Right renal pelvis (tissue), 4 donors: ENCODE measurements at places on chromosomes 1 and 21. TPM values are rescaled to one million over a fixed set of nuclear protein-coding genes. Genes with fewer than 3 reads are reported as not detected.

The SHISAL2A gene
- polyA plus RNA-seq = 1.2 TPM

The KRTAP12-2 gene
- not detected for polyA plus RNA-seq

GRCh38 chr1:154348429-154349076 is 23.2 kb downstream of the ATP8B2 start:
- DNase-seq = no peak

DNA sequence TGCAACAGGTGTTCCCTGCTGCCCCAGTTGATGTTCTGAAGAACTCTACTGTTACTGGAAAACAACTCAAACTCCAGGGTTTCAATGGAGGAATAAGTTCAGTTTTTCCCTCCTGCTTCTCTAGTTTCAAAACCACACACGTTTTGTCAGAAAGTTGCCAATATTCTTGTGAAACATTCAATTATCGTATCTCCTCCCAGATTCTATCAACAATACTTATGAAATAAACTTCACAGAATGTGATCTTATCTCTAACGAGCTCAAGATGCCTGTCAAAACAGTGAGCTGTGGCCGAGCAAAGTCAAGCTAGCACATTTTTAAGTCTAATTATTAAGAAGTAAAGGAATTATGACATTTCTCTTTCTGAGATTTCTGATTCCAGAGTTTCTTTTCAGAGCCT is 4.7 kb downstream of the OR2B11 start:
- DNase-seq = no peak

The SLC6A17 gene
- polyA plus RNA-seq = 0.94 TPM

The RAB3B gene
- 4.8 TPM for polyA plus RNA-seq

The PADI2 gene
- polyA plus RNA-seq = 2.6 TPM

DNA sequence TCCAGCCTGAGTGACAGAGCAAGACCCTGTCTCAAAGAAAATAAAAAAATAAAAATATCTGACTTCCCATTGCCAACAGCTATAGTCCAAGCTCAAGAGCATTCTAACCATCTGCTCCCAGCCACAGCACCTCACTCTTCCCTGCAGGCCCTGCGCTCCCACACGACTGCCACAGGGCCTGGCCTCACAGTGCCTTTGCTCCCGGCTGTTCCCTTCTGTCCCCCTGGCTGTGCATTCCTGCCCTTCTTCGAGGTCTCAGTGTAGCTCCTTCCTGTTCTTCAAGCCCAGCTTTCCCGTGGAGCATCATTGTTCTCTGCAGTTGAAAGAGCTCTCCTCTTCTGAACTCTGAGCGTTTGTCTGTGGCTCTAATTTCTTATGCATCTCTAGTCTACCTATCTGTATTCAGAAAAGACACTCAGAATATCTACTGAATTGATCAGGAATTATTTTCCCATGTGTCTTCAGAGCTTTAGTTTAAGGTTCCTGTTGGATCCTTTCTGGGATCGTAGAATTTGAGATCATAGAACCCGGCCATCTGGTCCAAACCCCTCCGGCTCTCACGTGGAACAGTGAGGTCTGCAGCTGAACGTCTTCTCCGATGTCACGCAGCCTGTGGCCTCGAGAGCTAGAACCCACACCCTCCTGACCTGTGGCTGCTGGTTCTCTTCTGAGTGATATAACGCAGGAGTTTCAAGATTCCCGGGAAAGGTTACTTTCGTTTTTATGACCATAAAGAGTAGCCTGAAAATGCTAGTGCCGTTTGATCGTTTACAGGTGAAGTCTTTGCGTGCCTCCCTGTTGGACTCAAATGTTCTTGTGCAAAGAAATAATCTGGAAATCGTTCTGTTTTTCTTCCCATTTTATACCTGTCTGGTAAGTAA is 54.4 kb downstream of the DOP1B start:
- DNase-seq = no peak

- no peak for DNase-seq
Measured at GRCh38 chr1:111864862-111865261, 109.2 kb downstream of the DDX20 start.

DNA sequence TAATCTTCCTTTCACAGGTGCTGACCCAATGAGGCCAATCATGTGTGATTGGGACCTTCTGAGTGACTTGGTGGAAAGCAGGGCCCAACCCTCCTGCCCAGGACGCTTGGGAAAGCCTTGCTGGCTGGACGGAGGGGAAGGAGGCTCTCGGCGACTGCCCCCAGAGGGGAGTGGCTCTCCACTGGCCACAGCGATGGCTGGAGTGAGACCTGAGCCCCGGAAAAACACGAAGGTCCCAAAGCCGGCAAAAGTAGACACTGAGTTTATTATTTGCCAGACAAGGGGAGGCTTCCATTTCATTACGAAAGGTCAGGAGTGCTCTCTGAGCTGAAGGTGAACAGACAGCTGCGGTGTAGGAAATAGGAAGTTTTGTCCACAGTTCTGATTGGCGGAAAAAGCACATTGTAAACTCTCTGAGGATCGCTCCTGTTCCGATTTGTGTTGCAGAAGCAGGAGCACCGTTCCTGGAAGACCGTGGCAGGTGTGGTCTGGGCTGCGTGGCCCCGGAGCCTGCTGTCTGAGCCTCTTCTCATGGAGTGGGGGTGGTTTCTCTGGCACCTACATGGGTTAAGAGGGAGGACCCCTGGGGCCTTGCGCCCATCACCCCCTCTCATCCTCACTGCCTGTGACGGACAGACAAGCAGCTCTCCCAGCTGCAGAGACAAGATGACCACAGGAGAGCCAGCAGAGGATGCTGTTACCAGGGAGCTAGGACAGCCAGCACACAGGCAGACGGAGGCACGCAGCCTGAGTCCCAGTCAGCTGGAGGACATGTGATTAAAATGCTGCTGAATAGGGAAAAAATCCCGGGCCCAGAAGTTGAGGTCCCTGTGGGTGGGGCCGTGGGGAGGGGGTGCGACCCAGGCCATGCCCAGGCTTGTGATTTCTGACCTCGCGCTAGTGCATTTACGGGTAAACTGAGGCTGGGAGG is 41.5 kb downstream of the KRTAP10-1 start:
- no peak for DNase-seq

DNA sequence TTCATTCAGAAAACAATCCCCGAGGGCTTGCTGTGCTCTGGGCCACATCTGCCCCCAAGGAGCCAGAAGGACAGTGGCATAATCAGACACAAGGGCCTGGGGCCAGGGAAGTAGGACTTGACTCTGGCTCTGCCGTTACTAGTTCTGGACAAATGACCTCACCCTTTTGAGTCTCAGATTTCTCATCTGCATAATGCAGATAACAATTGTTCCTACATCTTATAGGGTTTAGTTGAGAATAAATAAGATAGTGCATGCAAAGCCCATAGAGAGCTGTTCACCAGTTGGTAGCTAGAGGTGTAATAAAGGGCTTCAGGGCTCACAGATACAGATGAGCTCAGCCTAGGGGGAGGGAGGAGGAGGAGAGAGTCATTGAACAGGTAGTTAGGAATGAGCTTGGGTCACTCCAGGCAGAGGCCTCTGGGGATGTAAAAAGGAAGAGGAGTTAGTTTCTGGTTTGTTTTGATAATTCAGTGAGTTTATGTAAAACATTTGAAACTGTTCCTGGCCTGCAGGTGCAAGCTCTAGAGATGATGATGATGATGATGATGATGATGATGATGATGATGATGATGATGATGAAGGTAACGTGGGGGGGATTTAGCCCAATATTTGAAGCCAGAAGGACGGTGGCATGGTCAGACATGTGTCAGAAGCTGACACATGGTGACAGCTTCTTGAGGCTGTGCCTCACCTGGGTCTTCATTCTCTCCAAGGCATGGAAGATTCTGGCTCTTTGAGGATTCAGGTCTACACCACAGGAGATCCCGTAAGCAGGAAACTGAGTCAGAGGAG is 858 bp downstream of the LACTBL1 start:
- no peak for DNase-seq

GRCh38 chr1:169958987-169959386 is 65.3 kb upstream of the SCYL3 start:
- DNase-seq = no peak

DNA sequence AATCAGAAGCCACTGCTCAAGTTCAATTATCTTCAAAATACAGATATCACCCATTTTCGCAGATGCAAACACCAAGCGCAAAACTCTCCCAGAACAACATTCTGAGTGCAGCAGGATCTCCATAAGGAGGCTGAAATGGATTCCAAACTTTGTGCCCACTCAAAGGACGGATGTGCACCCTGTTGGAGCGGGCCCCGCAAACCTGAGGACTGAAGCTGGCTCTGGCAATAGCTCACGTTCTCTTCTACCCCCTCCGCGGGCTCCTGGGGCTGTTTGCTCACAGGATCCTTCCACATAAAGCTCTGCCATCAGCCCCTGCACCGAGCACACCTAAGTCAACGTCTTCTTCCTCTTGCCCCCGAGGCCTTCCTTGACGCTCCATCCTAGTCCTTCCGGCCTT is 11.7 kb upstream of the RCSD1 start:
- DNase-seq = no peak

DNA sequence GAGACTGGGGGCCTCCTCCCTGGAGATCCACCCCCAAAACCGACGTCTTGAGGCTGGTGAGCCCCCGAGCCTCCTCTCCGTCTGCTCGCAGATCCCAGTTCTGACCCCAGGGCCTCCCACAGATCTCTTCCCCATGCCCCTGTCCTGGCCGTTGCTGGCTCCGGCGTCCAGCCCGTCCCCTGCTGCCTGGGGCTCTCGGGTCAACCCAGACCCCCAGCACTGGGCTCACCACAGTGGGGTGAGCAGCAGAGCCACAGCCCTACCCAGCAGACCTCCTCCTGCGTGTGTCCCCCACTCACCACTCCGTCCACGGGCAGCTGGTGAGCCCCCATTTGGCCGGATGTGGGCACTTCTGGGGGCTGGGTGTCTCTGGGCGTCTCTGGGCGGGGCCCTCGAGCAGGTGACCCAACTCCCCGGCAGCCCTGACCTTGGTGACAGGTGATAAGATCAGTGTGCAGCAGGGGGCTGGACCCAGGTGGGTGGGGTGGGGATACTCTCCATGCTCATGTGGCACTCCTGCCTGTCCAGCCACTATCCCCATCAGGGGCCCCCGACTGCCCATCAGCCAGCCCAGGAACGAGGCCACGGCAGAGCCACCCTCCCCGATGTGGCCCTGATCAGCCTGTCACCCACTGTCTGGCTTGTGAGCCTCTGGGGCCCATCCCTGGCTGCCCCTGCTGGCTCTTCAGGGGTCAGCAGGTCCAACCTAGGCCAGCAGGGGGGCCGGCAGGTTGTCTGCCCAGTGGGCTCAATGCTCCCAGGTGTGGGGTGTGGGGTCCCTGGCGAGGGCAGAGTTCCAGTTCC is 709 bp downstream of the TNFRSF14 start:
- no peak for DNase-seq

DNA sequence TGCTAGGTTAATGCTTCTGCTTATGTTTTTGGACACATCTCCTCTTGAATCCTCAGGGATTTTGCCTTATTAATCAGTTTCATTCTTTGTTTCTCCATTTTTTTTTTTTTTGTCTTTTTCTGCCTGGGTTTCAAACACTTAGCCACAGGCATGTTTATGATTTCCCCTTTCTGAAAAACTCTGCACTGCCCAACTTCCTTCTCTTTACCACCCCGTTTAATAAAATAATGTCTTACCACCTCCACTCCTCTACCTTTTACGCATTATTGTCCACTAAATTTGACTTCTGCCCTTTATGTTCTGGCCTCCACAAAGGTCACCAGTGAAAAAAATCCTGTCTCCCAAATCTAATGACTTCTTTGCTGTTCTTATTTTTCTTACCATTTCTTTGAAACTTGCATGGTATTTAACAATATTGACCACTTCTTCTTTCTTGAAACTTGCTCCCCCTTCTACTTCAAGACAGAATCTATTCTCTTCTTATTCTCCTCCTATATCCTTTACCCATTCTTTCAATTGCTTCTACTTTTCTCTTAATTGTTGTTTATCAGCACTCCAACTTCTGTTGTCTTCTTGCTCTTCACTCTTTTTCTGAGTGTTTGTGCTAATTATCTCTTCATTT is 150.3 kb downstream of the TNFSF18 start:
- no peak for DNase-seq

DNA sequence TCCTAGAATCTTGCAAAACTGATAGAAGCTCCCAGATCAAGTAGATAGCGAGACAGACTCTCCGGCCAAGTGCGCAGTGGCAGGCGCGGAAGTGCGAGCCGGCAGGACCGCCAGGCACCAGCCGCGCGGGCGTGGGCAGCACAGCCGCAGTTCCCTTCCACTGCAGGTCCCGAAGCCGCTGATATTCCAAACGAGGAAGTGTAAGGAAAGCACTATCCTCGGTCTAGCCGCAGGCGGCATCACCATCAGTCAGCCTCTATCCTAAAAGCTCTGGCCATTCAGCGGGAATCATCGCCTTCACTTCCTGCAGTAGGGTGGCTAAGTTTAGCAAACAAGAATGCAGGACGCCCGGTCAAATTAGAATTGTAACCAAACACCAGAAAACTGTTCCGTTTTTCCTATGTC is 710 bp downstream of the GLRX2 start:
- no peak for DNase-seq

DNA sequence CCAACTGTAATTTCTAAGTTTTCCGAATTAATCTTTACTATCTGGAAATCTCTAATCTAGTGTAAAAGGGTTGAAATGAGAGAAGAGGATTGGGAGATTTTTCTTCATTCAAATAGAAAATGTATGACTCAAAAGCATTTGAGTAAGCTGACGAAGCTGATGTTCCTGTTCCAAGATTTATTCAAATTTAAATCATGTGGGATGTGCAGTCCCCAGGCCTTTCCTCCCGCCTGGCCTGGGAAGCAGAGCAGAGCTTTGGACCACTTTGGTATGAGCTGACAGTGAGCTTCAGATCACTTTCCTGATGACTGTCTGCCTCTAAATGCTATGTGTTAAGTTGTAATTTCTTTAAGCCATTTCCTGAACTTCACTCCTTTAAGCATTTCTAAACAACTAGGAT is 192.0 kb downstream of the DHRS3 start:
- no peak for DNase-seq

The PPFIA4 gene
- 7.9 TPM for polyA plus RNA-seq

DNA sequence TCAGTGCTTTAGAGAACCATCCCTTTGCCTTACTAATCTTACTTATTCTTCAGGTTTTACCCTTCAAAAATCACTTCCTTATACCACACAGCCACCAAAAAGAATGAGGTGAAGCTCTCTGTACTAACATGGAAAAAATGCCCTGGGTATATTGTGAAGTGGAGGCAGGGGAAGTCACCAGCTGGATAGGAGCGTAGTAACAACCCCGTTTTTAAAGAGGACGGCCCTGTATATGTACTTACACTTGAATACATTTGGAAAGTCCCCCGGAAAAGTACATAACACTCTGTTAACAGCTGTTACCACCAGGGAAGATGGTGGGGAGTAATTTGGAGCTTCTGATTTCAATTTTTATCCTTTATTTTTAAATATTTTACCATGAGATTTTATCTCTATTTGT is 28.2 kb upstream of the KHDRBS1 start:
- no peak for DNase-seq

GRCh38 chr1:232921381-232921780 is 29.0 kb upstream of the NTPCR start:
- DNase-seq = no peak

- no peak for DNase-seq
Measured at GRCh38 chr1:220527279-220527907, 543 bp upstream of the MARK1 start.

GRCh38 chr1:97901017-97901658 is 19.7 kb downstream of the DPYD start:
- no peak for DNase-seq

The S1PR1 gene
- 24.9 TPM for polyA plus RNA-seq

GRCh38 chr1:223747838-223748335 is 35.5 kb downstream of the CAPN2 start:
- no peak for DNase-seq

GRCh38 chr1:125087691-125088090 is 3902.9 kb downstream of the SRGAP2C start:
- DNase-seq = no peak

The RAP1GAP gene
- polyA plus RNA-seq = 23.7 TPM

GRCh38 chr1:156490401-156491032 is 10.1 kb downstream of the MEF2D start:
- no peak for DNase-seq

- no peak for DNase-seq
Measured at GRCh38 chr1:183466781-183467180, 5.5 kb upstream of the SMG7 start.
